Cardiac atrium fibroblast (primary cell): ENCODE measurements at places on chromosomes 1 and 21. TPM values are rescaled to one million over a fixed set of nuclear protein-coding genes. Genes with fewer than 3 reads are reported as not detected.

Gene TMEM81
- 2.2 TPM in 1 of 2 replicates, not detected in the other for total RNA-seq

Gene RAD54L
- total RNA-seq, result 4.9 and 5.7 TPM in 2 replicates

Gene S100A12
- not detected in 2 replicates for total RNA-seq

Gene SPRR5
- total RNA-seq, result not detected in 2 replicates

Gene ST3GAL3
- total RNA-seq, result 14.4 and 16.2 TPM in 2 replicates

Gene TRIM58
- 0.32 TPM in 1 of 2 replicates, not detected in the other for total RNA-seq

Gene SHISAL2A
- total RNA-seq, result not detected in 2 replicates

Gene NDUFS5
- total RNA-seq, result 392 and 528 TPM in 2 replicates

Gene UTS2
- total RNA-seq, result not detected in 2 replicates

Gene PGBD5
- under 0.01 TPM in 1 of 2 replicates, not detected in the other for total RNA-seq

Gene KCNK2
- total RNA-seq, result under 0.01 and 1.6 TPM in 2 replicates

Gene BECN2
- not detected in 2 replicates for total RNA-seq

Gene FAM131C
- total RNA-seq, result not detected in 2 replicates

Gene PLA2G2F
- not detected in 2 replicates for total RNA-seq

Gene AMY1A
- not detected in 2 replicates for total RNA-seq

Gene FABP3
- 2.2 and 9.6 TPM in 2 replicates for total RNA-seq

Gene LPAR3
- 1.3 TPM in 1 of 2 replicates, not detected in the other for total RNA-seq

Gene VHLL
- total RNA-seq, result not detected in 2 replicates

Gene ST6GALNAC3
- under 0.01 and 0.16 TPM in 2 replicates for total RNA-seq

Gene KIF26B
- 0.36 and 0.65 TPM in 2 replicates for total RNA-seq

Gene OR10J1
- not detected in 2 replicates for total RNA-seq
